ENCODE measurements at places on chromosomes 16 and 17. TPM values are rescaled to one million over a fixed set of nuclear protein-coding genes. Genes with fewer than 3 reads are reported as not detected.

KCNJ18 gene
- not detected for polyA plus RNA-seq

GOSR2 gene
- 52.0 TPM for polyA plus RNA-seq

CNGB1 gene
- not detected for polyA plus RNA-seq

CSH1 gene
- polyA plus RNA-seq, result 1.8 TPM

SBK1 gene
- 17.5 TPM for polyA plus RNA-seq

QPRT gene
- 187 TPM for polyA plus RNA-seq

GPR142 gene
- 0.11 TPM for polyA plus RNA-seq

SLFN13 gene
- 16.4 TPM for polyA plus RNA-seq

CACNA1G gene
- 8.5 TPM for polyA plus RNA-seq

UTS2R gene
- 0.49 TPM for polyA plus RNA-seq

KIF18B gene
- 16.9 TPM for polyA plus RNA-seq

NGFR gene
- 7.3 TPM for polyA plus RNA-seq

KRTAP4-16 gene
- not detected for polyA plus RNA-seq

CHST5 gene
- 0.32 TPM for polyA plus RNA-seq

TUBD1 gene
- polyA plus RNA-seq, result 18.7 TPM

GNPTG gene
- 66.5 TPM for polyA plus RNA-seq

ADGRG3 gene
- polyA plus RNA-seq, result 0.29 TPM

TBC1D28 gene
- polyA plus RNA-seq, result not detected

PIRT gene
- 0.07 TPM for polyA plus RNA-seq

MILR1 gene
- polyA plus RNA-seq, result 1.6 TPM

REXO5 gene
- polyA plus RNA-seq, result 5.7 TPM

CA4 gene
- polyA plus RNA-seq, result 60.0 TPM

GPRC5B gene
- 123 TPM for polyA plus RNA-seq

KRT40 gene
- not detected for polyA plus RNA-seq

ATXN7L3 gene
- polyA plus RNA-seq, result 70.7 TPM

LPO gene
- not detected for polyA plus RNA-seq

NRN1L gene
- polyA plus RNA-seq, result 0.30 TPM

OR1A1 gene
- polyA plus RNA-seq, result not detected

GNAO1 gene
- polyA plus RNA-seq, result 6.5 TPM

HAS3 gene
- polyA plus RNA-seq, result 3.8 TPM

Measured in left renal cortex interstitium (tissue), 4 donors.